ENCODE measurements at places on chromosomes 12 and 14. TPM values are rescaled to one million over a fixed set of nuclear protein-coding genes. Genes with fewer than 3 reads are reported as not detected.

DNA sequence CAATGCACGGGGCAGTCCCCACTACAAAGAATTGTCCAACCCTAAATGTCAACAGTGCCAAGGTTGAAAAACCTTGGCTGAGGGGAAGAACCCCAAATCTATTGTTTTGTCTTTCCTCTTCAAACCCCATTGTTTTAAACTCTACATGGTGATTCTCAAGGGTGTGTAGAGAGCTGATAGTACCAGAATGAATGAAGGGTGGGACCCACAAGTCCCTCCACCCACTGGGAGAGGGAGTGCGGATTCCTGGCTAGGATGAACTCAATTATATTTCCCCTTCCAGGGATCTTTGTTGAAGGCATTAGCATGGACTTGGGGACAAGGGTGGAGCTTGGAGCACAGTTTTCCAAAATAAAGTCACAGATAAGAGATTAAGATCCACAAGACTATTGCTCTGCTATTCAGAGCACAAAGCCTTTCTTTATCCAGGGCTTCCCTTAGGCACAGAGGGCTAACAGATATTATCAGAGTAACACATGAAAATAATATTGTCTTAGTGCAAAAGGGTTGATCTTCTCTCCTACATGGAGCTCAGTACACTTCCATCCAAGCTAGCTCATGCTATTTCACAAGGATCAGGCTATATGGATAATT, 755.1 kb upstream of the TBX3 start:
- no peaks in the 10 kb centered on the region for H3K27me3 ChIP-seq
- H3K4me3 ChIP-seq: no peak overlapping the region
- no peaks in the 10 kb centered on the region for H3K4me1 ChIP-seq
- no peak for DNase-seq
- no peak overlapping the region for H3K27ac ChIP-seq

DNA sequence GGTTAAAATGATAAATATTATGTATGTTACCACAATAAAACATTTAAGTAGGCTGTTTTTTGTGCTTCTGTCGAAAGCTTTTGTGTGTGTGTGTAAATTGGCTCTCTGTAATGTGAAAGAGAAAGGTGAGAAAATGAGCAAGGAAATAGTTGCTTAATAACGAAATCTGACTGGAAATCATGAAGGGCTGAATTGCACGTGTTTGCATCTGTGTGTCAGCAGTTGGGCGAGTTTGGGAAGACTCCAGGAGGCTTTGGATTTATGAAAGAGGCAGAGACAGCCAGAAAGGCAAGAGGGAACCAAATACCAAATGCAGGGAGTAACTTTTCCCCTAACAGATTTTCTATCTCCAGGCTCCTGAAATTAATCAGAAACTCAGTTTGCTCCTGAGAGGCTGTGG, 47.2 kb upstream of the PLEKHG3 start:
- no peak for DNase-seq
- no peaks in the 10 kb centered on the region for H3K4me1 ChIP-seq
- H3K27ac ChIP-seq: no peak overlapping the region
- no peak overlapping the region for H3K4me3 ChIP-seq
- H3K27me3 ChIP-seq: no peaks in the 10 kb centered on the region

DNA sequence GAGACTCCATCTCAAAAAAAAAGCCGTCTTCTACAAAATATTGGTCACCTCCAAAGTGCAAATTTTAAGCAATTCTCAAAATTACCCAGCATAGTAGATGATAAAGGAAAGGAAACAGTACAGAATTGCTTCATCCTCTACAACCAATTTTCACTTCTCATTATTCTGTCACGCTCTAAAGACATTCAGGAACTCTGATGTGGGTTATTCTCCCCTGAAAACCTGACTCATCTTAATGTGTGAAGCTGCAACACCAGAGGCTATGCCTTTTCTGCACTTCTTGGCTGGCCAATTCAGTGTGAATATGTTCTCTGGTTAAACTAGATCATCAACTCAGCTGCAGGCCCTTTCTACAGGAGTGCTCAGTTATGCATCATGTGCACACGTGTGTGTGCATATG, 11.0 kb downstream of the PTGER2 start:
- no peak overlapping the region for H3K4me3 ChIP-seq
- no peak for DNase-seq
- H3K4me1 ChIP-seq: no peaks in the 10 kb centered on the region
- no peak overlapping the region for H3K27ac ChIP-seq

Gene LIN7A
- total RNA-seq: 31.7 TPM

Gene RASAL1
- total RNA-seq: 1.4 TPM

DNA sequence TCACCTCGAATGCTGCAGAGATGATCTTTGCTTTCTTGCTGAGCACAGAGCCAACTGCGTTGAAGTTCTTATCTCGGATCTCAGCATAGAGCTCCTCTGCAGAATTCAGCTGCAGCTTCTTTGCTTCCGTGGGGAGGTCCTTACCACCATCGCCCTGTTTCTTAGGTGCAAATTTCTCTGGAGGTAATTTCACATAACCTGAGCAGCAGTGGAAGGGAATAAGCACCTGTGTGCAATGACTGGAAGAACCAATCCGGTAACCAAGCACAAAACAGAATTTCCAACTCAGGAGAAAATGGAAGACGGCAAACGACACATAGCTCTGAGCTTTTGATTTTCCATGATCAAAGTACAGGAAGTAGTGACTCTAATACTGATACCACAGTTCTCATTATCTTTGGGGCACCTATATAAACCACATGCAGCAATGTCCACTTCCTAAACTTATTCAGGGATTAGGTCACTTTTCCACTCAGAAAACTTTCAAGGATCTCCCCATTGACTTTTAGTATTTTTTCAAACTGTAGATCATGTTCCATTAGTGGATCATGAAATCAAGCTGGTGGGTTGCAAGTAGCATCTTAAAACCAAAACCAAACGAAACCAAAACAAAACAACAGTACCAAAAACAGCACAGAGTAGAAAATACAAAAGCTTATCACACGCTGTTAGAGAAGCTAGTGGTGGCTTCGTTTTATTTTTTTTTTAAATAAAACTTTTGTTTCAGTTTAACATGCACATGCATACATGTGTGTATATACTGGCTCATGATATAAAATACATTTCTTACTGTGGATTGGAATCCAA, 18.9 kb upstream of the DIABLO start:
- H3K27me3 ChIP-seq: no peaks in the 10 kb centered on the region
- no peak overlapping the region for H3K27ac ChIP-seq
- no peak for DNase-seq
- no peaks in the 10 kb centered on the region for H3K36me3 ChIP-seq
- no peaks in the 10 kb centered on the region for H3K4me1 ChIP-seq

GRCh38 chr12:130873825-130874224, 2.0 kb downstream of the RAN start:
- no peaks in the 10 kb centered on the region for H3K27me3 ChIP-seq
- H3K4me1 ChIP-seq: peaks cover 25% of the 10 kb centered on the region
- no peak for DNase-seq
- peak overlapping the region; percentile 97 for H3K4me3 ChIP-seq
- H3K27ac ChIP-seq: no peak overlapping the region

GRCh38 chr12:7042842-7043241, 17.7 kb upstream of the C1S start:
- no peaks in the 10 kb centered on the region for H3K36me3 ChIP-seq
- H3K27ac ChIP-seq: no peak overlapping the region
- DNase-seq: peak; percentile 35
- no peaks in the 10 kb centered on the region for H3K27me3 ChIP-seq
- no peak overlapping the region for H3K4me3 ChIP-seq

Gene INSM2
- total RNA-seq: not detected

DNA sequence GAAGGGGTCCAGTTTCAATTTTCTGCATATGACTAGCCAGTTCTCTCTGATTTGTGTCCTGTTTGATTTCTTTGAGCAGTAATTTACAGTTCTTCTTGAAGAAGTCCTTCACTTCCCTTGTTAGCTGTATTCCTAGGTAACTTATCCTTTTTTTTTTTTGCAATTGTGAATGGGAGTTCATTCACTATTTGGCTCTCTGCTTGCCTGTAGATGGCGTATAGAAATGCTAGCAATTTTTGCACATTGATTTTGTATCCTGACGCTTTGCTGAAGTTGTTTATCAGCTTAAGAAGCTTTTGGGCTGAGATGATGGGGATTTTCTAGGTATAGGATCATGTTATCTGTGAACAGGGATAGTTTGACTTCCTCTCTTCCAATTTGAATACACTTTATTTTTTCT, 77.6 kb upstream of the NID2 start:
- H3K36me3 ChIP-seq: no peaks in the 10 kb centered on the region
- no peaks in the 10 kb centered on the region for H3K27me3 ChIP-seq
- H3K27ac ChIP-seq: no peak overlapping the region
- no peak for DNase-seq

Gene NGB
- total RNA-seq: not detected

Gene CAPZA3
- not detected for total RNA-seq

GRCh38 chr14:51205486-51205885, 34.6 kb upstream of the TMX1 start:
- no peaks in the 10 kb centered on the region for H3K36me3 ChIP-seq
- no peak for DNase-seq
- H3K4me3 ChIP-seq: no peak overlapping the region
- H3K4me1 ChIP-seq: peaks cover 7% of the 10 kb centered on the region

DNA sequence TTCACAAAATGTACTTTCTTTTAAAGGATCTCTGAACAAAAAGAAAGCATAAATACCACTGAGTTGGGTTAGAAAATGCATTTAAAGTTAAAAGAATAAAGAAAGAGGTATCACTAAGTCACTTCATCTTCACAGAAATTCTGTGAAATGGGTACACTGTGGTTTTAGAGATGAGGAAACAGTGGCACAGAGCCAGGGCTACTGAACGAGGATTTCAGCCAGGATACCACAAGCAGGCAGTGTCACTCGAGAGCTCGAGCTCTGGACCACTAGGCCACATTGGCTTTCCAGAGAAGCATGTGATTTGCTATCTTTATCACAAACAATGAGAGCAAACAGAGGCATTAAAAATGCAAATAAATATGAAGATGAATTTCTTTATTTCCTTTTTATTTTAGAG, 51.0 kb downstream of the WDHD1 start:
- DNase-seq: no peak
- H3K4me3 ChIP-seq: no peak overlapping the region
- peaks cover 9% of the 10 kb centered on the region for H3K36me3 ChIP-seq
- no peak overlapping the region for H3K27ac ChIP-seq

Gene A2ML1
- 0.43 TPM for total RNA-seq

DNA sequence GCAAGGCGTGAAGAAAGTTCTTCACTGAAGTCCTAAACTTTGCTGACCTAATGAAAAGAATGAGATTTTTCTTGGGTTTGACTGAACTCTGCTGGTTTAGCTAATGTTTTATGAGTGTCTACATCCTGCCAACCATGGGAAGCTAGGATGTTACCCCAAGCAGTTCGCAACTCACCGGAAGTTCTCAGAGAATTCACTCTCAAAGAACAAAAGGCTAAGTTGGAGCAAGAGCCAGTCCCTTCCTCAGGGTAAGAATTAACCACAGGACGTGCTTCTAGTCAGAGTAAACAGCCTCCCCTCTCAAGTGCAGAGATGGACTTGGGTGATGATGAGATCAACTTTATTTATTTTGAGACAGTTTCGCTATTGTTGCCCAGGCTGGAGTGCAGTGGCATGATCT, 37.3 kb downstream of the TCHP start:
- no peak for DNase-seq
- H3K4me1 ChIP-seq: no peaks in the 10 kb centered on the region
- peaks cover 5% of the 10 kb centered on the region for H3K36me3 ChIP-seq

Gene AQP6
- 0.12 TPM for total RNA-seq

Gene KRT5
- total RNA-seq: not detected

GRCh38 chr14:74290415-74290814, 12.3 kb downstream of the ABCD4 start:
- no peaks in the 10 kb centered on the region for H3K27me3 ChIP-seq
- H3K4me3 ChIP-seq: no peak overlapping the region
- no peak overlapping the region for H3K27ac ChIP-seq
- DNase-seq: peak; percentile 55

DNA sequence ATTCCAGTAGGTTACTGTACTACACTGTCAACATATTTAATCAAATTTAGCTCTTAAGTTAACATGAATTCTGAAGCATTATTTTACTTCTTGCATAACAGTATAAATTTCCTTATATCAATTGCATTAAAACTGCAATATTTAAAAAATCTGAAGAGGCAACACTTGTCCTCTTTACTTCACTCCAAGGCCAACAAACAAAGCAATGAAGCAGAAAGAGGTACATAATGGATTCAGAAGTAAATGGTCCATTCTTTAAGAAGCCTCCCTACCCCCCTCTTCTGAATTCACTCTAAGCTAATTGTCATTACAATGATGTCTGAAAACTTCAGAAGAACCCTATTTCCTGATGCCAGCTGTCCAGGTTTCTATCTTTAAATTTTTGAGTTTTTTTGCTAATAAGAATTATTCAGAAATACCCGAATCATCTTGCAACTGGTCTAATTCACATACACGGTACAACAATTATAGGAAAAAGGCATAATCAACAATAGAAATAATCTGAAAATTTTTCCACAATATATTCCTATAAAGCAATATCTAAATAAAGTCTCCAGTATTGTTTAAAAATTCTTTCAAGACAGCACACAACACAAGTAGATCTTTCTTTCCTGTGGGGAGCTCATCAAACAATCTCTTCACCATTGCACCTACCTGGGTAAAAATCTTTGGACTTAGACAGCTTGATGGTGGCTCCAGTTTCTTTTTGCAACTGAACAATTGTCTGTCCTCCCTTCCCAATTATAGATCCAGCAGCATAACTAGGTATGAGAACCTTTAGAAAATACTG, 2.9 kb downstream of the NOVA1 start:
- peak overlapping the region; percentile 94 for H3K4me3 ChIP-seq
- peaks cover 10% of the 10 kb centered on the region for H3K27me3 ChIP-seq
- H3K36me3 ChIP-seq: peaks cover 5% of the 10 kb centered on the region

Gene RGS6
- 0.80 TPM for total RNA-seq

Gene ETFBKMT
- 1.5 TPM for total RNA-seq

- H3K27me3 ChIP-seq: no peaks in the 10 kb centered on the region
- H3K36me3 ChIP-seq: peaks cover 14% of the 10 kb centered on the region
- no peak overlapping the region for H3K27ac ChIP-seq
- no peaks in the 10 kb centered on the region for H3K4me1 ChIP-seq
- DNase-seq: no peak
- H3K4me3 ChIP-seq: no peak overlapping the region
These were observed 8.6 kb downstream of the RAN start for GRCh38 chr12:130880411-130880885.

DNA sequence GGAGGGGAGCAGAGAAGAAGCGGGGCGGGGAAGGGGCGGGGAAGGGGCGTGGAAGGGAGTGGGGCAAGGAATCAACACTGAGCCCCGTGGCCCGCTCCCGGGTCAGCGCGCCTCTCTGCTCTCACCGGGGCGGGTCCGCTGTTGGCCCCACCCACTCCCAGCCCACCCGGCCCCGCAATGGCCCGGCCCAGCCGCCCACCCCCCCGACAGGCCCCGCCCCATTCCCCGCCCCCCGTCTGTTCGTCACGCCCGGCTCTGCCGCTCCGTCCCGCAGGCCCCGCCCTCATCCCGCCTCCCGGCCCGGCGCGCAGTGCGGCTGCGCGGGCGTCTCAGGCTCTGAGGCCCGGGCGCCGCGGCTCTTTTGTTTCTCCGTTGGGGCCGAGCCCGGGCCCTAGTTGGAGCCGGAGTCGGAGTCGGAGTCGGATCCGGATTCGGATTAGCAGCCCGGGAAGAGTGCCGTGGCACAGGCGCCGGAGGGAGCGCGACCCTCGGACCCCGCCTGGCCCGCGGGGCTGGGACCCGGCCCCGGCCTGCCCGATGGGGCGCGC, at the start of gene ULK1:
TSS of gene ULK1 (plus strand) at position 310 of the 548 bp plus-strand sequence. CDS start 380 bp downstream, outside the sequence.
- H3K4me1 ChIP-seq: peaks cover 9% of the 10 kb centered on the region
- peak within 1 kb of the TSS; percentile 66 for H3K4me3 ChIP-seq
- H3K27ac ChIP-seq: no peak within 1 kb of the TSS
- no peaks in the 10 kb centered on the region for H3K27me3 ChIP-seq
- DNase-seq: peak; percentile 98
- H3K36me3 ChIP-seq: no peaks in the 10 kb centered on the region

GRCh38 chr12:123083661-123084571, 67.0 kb downstream of the PITPNM2 start:
- no peaks in the 10 kb centered on the region for H3K27me3 ChIP-seq
- no peak for DNase-seq
- H3K4me3 ChIP-seq: no peak overlapping the region
- no peaks in the 10 kb centered on the region for H3K4me1 ChIP-seq
- H3K27ac ChIP-seq: no peak overlapping the region

Gene ALX1
- total RNA-seq: 3.9 TPM
